ENCODE measurements at places on chromosomes 7 and 10.

GRCh38 chr10:112782200-112782907 lies 167.7 kb upstream of the TCF7L2 start:
- no peak for DNase-seq

DNA sequence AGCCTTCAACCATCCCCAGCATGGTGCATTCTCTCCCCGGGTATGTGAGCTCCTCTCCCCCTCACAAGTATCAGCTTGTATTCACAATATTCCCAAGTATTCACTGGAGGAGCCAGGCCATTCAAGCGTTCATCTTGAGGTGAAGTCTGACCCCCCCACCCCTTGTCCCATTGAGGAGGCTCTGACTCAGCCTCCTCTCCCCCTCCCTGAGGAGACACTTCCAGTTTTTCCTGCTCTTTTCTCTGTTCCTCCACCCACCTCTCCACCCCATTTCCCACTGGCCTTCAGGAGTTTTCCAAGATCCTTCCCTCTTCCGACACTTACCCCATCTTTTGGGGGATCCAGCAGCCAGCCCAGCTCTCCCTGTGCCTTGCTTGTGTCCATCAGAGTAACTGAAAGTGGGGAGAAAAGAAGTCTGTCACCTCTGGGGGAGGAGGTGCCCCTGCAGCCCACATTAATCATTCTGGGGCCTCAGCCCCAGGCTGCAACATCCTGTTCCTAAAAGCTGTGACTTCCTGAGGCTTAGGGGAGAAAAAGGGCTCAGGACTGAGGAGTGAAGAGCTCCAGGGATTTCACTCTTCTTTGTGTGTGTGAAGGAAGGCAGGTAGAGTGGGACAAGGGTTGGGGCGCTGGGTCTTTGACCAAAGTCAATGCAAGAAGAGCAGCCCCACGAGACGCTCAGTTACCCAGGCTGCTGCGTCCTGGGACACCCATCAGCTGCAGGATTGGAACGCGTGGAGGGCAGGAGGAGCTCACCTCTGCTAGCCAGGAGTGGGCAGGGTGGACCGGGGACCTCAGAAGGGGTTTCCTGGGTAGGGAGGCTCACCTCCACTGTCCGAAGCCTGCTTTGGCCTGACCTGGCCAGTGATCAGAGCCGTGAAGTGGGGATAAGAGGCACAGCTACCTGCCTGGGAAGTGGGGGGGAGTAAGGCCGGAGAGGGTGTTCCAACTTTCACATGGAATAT lies 1.1 kb downstream of the EPHA1 start:
- DNase-seq, result no peak

DNA sequence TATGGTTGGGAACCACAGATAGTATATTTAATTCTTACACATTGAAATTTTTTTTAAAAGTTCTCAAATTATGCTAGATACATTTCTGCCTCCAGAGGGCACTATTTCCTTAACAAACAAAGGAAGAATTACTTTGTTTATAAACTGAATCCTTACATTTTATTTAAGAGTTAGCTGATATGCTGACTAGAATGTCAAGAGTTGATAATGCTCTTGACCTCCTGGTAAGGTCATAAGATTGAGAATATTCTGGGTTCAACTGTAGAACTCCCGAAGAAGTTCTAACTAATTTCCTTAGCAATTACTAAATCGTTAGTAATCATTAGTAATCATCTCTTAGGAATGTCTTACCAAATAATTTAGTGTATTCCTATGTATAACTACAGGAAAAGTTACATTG lies 95.3 kb upstream of the CYP26C1 start:
- DNase-seq, result peak; percentile 74

DNA sequence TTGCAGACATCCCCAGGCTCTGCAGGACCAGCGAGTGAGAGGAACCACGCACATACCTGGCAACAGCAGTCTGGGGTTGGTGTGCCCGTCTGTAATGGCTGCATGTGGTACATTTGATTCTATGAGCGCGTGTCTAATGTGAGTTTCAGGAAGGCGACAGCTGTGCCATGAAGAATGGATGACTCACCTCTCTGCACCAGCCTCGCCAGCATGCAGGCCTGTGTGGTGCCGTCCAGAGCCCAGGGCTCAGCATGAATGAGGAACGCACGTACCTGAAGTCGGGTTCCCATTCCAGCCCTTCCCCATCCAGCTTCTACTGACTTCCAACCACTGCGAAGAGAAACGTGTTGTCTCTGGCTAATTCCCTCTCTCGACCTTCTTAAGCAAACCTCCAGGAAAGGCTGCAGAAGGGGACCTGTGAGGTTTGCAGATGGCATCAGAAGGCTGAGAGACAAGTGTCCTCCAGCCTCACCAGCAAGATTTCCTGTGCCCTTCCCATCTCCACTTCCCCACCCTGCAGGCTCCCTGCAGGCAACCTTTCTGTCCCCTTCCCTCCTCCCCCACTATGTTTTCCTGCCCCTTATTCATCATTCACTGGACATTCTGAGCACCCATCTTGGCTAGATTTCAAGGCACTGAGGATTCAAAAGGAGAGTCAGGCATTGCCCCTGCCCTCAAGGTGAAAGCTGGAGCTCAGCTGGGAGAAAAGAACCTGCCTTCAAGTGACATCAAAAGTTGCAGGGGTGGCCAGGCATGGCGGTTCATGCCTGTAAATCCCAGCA lies 54.3 kb downstream of the ASB13 start:
- no peak for DNase-seq

DNA sequence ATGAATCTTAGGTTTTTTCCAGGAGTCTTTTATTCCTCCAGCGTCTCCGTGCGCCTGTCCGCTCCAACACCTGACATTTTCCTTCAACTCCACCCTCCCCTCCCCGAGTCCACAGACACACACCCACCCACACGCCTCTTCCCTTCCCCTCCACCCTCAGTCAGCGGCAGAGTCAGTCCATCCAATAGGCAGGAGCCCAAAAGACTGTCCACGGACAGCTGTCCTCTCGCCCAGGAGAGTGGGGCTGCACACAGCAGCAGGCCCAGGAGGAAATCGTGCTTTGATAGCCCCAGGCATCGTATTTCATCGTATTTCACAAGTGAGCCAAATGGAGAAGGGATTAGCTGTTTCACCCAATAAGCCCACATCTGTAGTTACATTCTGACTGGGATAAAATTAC lies 285.1 kb downstream of the ZEB1 start:
- peak; percentile 73 for DNase-seq

DNA sequence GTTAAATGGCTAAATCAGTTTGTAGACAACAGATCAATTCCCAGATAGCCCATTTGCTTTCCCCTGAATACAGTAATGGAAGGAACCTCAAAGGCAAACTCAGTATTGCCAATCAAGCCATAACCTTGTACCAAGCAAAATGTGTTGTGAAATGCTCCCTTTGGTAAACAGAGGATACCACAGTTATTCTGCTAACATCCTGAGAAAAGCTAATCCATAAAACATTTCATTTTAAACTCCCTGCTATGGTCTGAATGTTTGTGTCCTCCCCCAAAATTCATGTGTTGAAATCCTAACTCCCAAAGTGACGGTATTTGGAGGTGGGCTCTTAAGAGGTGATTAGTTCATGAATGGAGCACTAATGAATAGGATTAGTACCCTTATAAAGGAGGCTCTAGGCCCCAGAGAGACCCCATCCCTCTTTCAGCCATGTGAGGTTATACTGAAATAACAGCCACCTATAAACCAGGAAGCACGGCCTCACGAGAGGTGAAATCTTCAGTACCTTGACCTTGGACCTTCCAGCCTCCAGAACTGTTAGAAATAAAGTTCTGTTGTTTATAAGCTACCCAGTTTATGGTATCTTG lies 89.3 kb upstream of the RNF148 start:
- peak; percentile 5 for DNase-seq

DNA sequence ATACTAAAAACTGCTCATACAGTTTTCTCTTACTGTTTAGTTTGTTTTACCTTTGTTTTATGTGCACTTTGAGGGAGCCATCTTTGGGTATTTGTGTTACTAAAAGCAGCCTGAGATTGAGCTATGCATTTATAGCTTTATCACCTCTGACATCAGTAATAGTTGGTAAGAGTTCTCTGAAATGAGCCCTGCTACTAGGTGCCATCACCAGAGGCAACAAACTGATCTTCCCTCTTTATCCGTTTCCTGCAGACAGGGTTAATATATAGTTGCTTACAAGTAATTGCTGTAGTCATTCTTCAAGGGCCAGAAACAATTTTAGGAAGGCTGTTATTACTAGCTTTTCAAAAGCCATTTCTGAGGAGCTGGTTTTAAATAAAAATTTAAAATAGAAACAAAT lies 49.1 kb downstream of the KIF20B start:
- DNase-seq, result no peak

- peak; percentile 98 for DNase-seq
Measured at GRCh38 chr10:89278034-89278535, 23.8 kb upstream of the IFIT2 start.

DNA sequence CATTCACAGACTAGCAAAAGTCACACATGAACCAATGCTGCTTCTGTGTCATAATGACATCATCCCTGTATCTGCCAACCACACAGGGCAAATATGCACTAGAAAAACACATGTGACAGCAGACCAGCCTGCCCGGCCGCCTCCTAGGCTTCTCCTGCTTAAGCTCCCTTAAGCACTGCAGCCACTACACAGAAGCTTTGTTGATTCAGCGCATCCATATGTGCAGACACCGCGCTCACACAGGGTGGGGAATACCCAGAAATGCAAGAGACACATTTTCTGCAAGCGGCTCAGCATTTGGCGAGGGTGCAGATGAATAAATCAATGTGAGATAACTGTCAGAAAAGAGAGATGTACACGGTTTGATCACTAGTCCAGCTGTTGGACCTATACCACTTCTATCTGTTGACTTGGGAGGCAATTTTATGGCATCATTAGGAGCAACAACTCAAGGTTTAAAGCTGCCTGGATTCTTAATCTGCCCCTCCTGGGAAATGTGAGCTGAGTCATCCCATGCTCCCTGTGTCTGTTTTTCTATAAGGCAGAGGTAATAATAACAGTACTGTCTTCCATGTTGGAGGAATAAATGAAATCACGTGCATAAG lies 33.4 kb downstream of the CPXM2 start:
- DNase-seq, result peak; percentile 11

DNA sequence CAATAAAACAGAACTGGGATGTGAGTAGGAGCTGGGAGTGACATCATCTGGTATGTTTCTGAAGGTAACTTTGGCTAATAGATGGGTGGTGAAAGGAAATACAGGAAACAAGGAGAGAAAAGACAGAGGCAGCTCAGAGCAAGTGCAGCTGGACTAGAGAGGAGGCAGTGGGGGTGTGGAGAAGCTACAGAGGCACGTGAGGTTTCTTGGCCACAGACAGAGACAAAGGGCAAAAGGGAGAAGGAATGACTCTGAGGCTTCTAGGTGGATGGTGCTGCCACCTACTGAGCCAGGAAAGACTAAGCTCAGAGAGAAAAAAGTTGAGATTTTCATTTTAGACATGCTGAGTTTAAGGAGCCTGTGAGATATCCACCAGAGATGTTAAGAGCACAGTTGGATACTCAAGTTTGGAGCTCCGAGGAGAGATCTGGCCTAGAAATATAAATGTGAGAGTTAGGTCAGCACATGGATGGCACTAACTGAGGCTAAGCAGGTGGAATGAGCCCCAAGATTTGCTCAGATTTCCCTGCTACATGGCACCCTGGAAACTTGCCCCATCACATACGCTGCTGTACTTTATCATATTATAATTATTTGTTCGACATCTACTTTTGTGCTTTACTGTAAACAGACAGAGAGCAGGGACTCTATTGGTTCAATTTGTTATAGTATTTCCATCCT lies 293.0 kb upstream of the IMMP2L start:
- peak; percentile 72 for DNase-seq

DNA sequence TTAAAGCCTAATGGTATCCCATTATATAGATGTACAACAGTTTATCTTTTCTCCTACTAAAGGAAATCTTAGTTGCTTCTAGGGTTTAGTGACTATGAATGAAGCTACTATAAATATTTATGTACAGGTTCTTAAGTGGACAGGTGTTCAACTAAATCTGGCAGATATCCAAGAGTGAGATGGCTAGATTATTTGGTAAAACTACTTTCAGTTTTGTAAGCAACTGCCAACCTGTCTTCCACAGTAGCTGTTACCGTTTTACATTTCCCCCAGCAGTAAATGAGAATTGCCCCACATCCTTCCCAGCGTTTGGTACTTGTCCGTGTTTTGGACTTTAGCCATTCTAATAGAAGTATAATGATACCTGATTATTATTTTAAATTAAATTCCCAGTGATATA lies 144.9 kb upstream of the MAGI2 start:
- no peak for DNase-seq

GRCh38 chr10:44650691-44651661 lies 260.2 kb upstream of the TMEM72 start:
- no peak for DNase-seq

- peak; percentile 38 for DNase-seq
Measured at GRCh38 chr10:31321396-31321941, 2.5 kb downstream of the ZEB1 start.

- DNase-seq, result peak; percentile 72
Measured at GRCh38 chr7:119935418-119936025, 337.5 kb upstream of the KCND2 start.

GRCh38 chr10:6232846-6233724 lies 30.4 kb downstream of the PFKFB3 start:
- no peak for DNase-seq

- DNase-seq, result peak; percentile 39
Measured at GRCh38 chr10:112952282-112953173, 2.5 kb downstream of the TCF7L2 start.

DNA sequence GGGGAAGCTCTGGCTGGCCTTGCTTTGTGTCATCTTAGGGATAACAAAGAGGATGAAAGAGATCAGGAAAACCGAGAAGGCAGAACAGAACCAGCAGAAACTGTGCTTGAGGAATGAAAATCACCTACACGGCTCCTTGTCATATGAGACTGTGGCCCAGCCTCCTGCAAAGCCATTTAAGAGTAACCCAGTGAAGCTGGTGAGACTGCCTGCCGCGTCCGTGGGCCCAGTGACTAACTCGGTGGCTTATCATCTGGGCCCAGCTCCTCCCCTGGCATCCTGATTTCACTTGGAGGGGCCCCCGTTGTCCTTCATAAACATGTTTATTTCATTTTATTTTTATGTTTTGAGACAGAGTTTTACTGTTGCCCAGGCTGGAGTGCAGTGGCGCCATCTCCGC lies 30.7 kb downstream of the HTRA1 start:
- no peak for DNase-seq

DNA sequence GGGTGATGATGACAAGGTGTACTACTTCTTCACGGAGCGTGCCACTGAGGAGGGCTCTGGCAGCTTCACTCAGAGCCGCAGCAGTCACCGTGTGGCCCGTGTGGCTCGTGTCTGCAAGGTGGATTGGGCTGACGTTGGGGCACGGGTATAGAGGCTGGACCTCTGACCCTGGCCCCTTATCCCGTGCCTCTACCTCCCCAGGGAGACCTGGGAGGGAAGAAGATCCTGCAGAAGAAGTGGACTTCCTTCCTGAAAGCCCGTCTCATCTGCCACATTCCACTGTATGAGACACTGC lies 8.4 kb downstream of the MRPL43 start:
- DNase-seq, result no peak

- DNase-seq, result no peak
Measured at GRCh38 chr7:31437250-31437865, 76.5 kb upstream of the ITPRID1 start.

DNA sequence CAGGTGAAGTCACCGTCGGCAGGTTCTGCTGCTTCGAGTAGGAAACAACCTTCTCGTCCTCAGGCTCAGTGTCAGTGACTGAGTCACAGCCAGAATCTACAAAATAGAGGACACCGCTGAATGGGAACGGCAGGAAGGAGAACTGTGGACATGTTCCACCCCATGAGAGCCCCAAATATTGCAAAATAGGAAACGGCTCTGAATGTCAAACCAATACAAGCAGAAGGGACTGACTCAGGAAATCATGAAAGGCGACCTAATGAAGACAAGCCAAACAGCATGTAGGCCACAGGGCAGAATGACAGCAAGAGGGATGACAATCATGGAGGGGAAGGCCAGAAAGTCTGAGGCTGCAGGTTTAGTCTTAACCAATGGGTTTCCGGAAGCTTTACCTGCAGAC lies 63.5 kb downstream of the PIK3AP1 start:
- DNase-seq, result no peak

Data from fibroblast of villous mesenchyme (primary cell).